Suppressor macrophage (primary cell): ENCODE measurements at places on chromosomes 4 and X.

DNA sequence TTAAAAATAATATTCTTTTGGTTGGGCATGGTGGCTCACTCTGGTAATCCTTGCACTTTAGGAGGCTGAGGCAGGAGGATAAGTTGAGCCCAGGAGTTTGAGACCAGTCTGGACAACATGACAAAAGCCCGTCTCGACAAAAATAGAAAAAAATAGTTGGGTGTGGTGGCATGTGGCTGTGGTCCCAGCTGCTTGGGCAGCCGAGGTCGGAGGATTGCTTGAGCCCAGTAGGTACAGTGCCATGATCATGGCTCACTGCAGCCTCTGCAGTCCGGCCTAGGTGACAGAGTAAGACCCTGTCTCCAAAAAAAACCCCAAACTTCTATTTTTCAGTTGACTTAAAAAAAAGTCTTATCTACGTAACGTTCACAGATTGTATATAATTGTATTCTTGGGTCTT is 23.9 kb downstream of the UBE2K start:
- no peak for DNase-seq

DNA sequence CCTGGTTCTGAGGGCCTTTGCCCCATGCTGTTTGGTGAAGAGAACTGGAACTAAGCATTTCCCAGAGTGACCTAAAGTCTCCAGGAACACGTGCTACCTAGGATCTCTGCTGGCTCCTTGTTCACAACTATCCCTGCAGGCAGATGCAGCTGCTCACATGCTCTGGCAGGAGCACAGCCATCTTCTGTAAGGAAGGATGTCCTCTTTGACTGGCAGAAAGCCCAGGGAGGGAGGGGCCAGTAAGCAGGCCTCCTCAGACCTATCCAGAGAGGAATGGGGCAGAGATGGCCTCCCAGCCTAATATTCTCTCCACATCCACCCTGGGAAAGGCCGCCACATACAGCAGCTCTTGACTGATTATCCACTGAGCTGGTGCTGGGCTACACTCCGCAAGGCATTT is 142.8 kb upstream of the EOLA2 start:
- DNase-seq, result no peak

GRCh38 chrX:68332201-68332731 is 101.0 kb downstream of the OPHN1 start:
- no peak for DNase-seq

DNA sequence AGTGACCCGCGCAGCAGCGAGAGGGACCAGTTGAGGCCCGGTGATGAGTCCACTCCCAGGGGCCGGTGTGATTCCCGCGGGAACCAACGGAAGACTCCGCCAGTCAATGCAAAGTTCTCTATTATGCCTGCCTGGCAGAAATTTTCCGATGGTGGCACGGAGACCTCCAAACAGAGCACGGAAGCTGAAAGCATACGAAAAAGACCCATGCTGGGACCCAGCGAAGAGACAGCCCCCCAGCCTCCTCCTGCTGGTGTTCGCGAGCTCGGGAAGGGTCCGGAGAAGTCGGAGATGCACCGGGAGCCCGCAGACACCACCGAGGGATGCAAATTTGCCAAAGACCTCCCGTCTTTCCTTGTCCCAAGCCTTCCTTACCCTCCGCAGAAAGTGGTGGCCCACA is 71.7 kb downstream of the AASDH start:
- DNase-seq, result no peak

- DNase-seq, result no peak
These were observed 153.0 kb downstream of the CBR4 start for GRCh38 chr4:168857009-168857408.

DNA sequence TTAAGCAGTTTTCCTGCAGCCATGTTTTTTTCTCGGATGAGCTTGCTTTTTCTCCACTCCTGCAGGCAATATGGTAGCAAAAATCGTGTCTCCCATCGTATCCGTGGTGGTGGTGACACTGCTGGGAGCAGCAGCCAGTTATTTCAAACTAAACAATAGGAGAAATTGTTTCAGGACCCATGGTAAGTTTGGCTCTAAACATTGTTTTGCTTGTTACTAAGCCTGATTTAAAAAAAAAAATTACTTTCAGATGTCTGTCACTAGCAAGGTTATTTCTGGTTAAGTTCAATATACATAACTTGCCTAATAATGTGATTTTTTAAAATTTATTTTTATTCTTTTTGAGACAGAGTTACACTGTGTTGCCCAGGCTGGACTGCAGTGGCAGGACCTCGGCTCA is 17.5 kb upstream of the GYG2 start:
- no peak for DNase-seq
